Daoy (cell line): ENCODE measurements at places on chromosomes 13 and 19. TPM values are rescaled to one million over a fixed set of nuclear protein-coding genes. Genes with fewer than 3 reads are reported as not detected.

DNA sequence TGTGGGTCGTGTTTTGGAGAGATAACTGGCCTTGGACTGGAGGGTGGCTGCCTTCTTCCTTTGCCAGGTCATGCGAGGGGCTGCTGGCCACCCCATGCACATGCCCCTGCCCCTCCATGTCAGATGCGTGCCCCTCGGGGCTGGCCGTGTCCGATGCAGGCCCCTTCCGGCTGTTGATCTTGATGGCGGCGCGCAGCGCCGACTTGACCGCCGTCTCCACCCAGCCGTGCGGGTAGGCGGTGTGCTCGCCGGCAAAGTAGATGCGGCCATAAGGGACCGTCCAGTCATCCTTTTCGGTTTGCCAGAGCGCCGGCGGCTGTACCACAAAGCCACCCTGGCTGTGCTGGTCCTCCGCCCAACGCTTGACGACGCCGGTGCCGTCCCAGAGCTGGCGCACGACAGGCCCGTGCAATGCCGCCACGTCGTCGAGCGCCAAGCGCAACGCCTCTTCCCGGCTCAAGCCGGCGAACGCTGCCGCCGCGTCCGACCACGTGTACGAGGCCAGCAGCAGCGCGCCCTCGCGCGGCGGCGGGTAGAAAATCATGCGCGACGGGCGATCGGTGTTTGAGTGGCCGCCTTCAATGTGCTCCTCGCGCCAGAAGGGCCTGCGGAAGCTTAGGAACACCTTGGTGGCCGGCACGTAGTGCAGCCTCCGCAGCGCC lies 6.9 kb downstream of the IL4I1 start:
- DNase-seq: no peak

DNA sequence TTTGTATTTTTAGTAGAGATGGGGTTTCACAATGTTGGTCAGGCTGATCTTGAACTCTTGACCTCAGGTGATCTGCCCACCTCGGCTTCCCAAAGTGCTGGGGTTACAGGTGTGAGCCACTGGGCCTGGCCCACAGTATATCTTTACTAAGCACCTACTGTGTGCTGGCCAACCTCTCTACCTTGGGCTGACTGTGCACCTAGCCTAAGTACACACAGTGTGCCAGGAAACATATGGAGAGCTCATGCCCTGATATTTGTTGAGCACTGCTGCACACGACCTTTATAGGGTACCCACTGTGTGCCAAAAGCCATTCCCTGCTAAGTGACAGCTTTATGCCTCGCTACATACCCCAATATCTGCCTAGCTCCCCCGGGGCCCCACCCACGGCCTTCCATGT lies 6.3 kb upstream of the ARHGAP45 start:
- DNase-seq: no peak

The ZNF560 gene
- 4.6 and 5.5 TPM in 2 replicates for total RNA-seq

The ZNF506 gene
- total RNA-seq: 18.5 and 18.6 TPM in 2 replicates

DNA sequence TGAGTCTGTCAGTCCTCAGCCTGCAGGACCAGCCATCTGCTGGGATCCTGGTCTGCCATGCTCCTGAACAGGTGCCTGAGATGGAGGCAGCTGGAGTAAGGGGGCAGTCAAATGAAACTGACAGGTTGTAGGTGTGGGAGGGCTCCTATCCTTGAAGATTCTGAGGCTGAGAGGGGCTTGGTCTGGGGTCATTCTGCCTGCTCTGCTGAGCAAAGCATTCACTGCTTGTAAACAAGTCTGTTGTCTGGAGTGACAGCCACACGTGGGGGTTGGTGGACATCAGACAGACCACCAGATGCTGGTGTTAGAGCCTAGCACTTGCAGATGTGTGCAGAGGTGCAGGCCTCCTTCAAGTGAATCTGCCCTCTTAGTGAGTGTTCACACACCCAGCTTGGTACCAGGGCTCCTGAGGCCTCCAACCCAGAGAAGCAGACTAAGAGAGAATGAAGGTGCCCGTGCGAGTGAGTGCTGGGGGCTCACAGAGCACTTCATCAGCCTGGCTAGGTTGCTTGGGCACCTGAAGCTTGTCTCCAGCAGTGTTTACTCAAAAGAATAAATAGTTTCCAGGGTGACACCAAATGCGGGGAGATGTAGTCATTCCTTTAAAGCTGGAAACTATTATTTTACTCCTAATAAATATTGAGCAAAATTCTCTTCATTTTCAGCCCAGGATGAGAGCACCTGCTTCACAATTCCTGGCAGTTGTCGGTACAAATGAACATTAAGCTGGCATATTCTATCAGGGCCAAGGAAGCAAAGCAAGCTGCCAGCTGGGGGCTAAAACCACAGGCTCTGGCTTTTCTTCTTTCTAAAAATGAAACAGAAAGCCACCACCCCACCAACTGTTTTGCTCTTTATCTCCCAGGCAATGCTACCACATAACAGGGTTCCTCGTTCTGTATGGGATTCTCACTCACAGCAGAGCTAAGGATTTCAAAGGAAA lies 82.3 kb downstream of the RNASEH2B start:
- DNase-seq: no peak
